Renal cortex interstitium (tissue), 15 donors: ENCODE measurements at places on chromosomes 5 and 9. TPM values are rescaled to one million over a fixed set of nuclear protein-coding genes. Genes with fewer than 3 reads are reported as not detected.

WASHC1 gene
- 22.0 TPM for polyA plus RNA-seq

CRB2 gene
- 20.0 TPM for polyA plus RNA-seq

PCDHB8 gene
- polyA plus RNA-seq = 3.7 TPM

SPINK13 gene
- polyA plus RNA-seq = 1.2 TPM

SPATA6L gene
- 2.5 TPM for polyA plus RNA-seq

KIF4B gene
- polyA plus RNA-seq = 0.22 TPM

IFNB1 gene
- polyA plus RNA-seq = not detected

GABRA1 gene
- not detected for polyA plus RNA-seq

MELK gene
- 24.9 TPM for polyA plus RNA-seq

ENTPD2 gene
- 4.3 TPM for polyA plus RNA-seq

AGXT2 gene
- 74.1 TPM for polyA plus RNA-seq

OLFML2A gene
- 18.3 TPM for polyA plus RNA-seq

TLE1 gene
- polyA plus RNA-seq = 76.6 TPM

SLC23A1 gene
- 14.2 TPM for polyA plus RNA-seq

TMEM245 gene
- 76.0 TPM for polyA plus RNA-seq

NUTM2G gene
- 4.0 TPM for polyA plus RNA-seq

ZNF346 gene
- polyA plus RNA-seq = 24.5 TPM

CDKN2B gene
- 0.33 TPM for polyA plus RNA-seq
